Effector CD8-positive, alpha-beta T cell (primary cell): ENCODE measurements at places on chromosomes 13 and 19.

- no peak for DNase-seq
Observed at GRCh38 chr19:43316591-43317319, 36.7 kb upstream of the CD177 start.

DNA sequence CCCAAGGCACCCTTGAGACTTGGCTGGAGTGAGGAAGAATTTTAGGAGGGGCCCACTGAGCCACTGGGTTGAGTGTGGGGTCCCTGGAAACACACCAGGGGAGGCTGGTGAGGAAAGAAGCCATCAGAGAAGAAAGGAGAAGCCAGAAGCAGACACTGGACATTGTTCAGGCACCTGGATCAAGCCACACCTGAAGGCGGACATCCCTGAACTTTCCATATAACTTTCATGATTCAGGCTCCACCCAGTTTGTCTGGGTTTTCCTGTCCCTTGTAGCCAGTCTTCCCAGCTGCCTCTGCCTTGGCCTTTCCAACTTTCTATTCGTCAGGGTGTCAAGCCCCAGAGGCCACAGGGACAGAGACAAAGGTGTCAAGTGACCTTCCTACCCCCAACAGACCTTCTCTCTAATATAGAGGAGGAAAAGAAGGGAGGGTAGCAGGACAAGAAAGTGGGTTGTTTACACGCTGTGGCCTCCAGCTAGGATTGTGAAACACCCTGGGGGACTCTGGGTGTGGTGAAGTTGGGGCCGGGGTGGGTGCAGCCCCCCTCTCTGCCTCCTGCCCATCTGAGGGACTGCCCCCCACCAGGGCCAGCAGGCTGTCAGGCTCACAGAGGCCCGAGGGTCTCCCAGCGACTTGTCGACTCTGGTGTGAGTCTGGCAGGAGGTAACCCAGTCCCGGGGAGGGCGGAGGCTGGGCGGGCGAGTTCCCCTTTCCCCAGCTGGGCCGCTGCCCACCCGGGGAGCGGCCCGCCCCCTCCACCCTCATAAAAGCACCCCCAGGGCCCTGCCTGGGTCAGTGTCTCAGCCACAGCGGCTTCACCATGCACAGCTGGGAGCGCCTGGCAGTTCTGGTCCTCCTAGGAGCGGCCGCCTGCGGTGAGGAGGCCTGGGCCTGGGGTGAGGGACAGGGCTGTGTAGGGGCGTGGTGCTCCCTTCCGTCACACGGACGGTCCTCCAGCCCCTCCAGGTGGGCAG lies at the start of gene CFD:
TSS of gene CFD (plus strand) at position 797 of the 976 bp plus-strand sequence. CDS start at position 823, 26 bp downstream.
- no peak for DNase-seq

GRCh38 chr13:29598321-29598720 lies 2.8 kb upstream of the SLC7A1 start:
- no peak for DNase-seq

DNA sequence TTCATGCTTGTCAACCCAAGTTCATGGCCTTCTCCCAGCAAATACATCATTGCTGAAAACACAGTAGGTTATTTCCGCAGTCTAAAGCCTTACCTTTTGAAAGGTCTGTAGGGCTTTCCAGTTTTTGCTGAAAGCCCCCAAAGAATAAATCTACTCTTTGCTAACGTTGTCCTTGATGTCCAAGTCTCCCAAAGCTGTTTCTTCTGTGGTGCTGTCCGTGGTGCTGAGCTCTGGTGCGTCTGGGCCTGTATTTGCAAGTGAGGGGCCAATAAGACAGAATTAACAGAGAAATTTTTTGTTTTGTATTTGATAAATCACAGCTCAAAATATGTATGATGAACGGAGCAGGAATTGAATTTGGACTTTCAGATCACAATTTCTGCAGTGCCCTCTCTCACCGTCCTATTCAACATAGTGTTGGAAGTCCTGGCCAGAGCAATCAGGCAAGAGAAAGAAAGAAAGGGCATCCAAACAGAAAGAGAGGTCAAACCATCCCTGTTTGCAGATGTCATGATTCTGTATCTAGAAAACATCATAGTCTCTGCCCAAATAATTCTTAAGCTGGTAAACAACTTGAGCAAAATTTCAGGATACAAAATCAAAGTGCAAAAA lies 9.8 kb upstream of the LGALS16 start:
- DNase-seq: no peak

DNA sequence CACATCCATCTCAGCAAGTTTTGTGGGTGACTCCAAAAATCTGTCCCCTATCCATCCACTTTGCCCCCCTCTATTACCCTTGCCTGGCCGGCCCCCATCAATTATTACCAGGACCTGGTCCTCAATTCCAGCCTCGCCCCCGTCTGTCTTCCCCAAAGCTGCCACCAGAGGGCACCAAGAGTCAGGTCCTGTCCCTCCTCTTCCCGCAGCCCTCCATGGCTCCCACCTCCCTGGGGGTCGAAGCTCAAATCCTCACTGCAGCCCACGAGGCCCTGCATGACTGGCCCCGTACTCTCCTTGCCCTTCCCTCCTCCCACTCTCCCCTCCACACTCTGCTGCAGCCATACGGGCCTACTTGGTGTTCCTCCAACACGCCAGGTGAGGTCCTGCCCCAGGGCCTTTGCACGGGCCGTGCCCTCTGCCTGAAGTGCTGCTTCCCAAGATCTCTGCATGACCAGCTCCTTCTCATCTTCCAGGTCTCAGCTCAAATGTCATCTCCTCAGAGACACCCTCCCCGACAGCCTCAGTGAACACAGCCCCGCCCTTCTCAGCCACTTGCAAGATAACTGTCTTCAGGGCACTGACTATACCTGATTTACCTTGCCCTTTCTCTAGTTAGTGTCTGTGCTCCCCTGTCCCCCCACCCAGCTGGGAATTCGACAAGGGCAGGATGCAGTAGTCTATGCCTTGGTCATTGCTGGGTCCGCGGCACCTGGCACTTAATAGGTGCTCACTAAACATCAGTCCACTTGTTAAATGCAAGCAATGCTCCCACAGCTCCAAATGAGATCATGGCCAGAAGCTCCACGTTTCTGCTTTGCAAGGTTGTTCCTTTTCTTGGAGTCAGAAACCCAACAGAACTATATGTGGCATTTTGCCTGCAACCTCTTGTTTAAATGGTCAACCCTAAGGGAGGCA lies 16.8 kb upstream of the SEMA6B start:
- peak; percentile 62 for DNase-seq

GRCh38 chr13:46057256-46058015 lies 4.9 kb upstream of the ZC3H13 start:
- DNase-seq: no peak
